ENCODE measurements at places on chromosomes 5 and 9.
A peak's percentile ranks its signal among the peaks of the same experiment; 100 is the strongest.

GRCh38 chr9:130901498-130902203, 5.0 kb upstream of the QRFP start:
- no peak for DNase-seq

GRCh38 chr5:65247594-65247993, 234.1 kb downstream of the ADAMTS6 start:
- DNase-seq: no peak

- no peak for DNase-seq
Measured at GRCh38 chr9:26677965-26678706, 214.5 kb downstream of the CAAP1 start.

GRCh38 chr9:116101516-116101915, 52.1 kb upstream of the PAPPA start:
- DNase-seq: no peak

DNA sequence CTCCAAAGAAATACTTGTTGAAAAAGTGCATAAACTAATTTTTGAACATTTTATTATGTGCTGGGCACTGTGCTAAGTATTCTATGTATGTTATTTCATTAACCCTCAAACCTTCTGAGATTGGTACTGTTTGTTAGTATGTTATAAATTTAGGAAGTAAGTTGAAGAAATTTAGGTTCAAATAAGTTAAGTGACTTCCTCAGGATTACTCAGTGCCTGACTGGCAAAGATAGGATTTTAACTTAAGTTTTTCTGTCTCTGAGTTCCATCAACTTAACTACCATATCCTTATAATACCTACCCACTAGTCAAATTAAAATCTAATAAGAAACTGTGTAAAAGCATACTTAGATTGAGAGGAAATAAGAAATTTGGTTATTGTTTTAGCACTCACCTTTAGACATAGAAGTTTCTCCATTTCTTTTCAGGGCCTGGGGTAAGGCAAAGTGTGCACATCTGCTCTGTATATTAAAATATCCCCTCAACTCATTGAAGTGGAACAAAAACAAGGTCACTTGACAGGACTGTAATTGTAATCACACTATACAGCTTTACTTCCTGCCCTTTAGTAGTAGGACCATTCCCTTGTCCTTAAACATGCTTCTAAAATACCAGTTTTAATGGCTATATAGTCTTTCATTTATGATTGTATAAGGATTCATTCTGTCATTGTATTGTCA, 15.2 kb downstream of the TGFBR1 start:
- no peak for DNase-seq

DNA sequence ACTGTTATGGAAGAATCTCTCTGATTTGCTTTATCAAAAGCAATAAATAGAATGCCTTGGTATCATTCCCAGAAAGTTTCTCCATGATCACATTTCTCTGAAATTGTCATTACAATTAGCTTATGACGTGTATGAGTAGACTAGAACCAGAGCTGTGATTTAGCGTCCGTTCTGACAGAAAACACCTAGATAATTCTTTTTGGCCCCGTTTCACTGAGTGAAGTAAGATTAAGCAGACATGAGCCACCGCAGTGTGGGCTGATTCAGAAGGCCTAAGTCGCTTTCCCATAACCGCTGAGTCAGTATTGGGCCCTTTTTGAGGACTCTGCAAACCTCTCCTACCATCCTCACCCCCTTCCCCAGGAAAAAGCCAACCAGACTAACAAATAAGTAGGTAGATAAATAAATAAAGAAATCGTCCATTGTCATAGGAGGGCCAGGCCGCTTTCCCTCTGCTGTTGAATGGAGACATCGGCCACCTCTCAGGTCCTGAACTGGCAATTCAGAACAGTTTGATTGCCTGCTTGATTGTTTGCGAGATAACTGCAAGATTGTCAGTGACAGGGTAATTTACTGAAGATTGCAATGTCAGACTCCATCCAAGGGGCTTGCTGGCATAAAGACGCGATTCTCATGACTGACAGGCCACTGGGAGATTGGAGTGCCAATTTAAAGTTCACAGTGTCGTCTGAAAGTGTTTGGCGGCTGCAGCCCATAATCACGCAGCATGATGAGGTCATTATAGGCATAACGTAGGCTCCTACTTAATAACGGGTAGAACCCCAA, 105.0 kb upstream of the WWC1 start:
- DNase-seq: peak; percentile 64

GRCh38 chr5:178357121-178357521, 124.5 kb upstream of the PHYKPL start:
- no peak for DNase-seq

DNA sequence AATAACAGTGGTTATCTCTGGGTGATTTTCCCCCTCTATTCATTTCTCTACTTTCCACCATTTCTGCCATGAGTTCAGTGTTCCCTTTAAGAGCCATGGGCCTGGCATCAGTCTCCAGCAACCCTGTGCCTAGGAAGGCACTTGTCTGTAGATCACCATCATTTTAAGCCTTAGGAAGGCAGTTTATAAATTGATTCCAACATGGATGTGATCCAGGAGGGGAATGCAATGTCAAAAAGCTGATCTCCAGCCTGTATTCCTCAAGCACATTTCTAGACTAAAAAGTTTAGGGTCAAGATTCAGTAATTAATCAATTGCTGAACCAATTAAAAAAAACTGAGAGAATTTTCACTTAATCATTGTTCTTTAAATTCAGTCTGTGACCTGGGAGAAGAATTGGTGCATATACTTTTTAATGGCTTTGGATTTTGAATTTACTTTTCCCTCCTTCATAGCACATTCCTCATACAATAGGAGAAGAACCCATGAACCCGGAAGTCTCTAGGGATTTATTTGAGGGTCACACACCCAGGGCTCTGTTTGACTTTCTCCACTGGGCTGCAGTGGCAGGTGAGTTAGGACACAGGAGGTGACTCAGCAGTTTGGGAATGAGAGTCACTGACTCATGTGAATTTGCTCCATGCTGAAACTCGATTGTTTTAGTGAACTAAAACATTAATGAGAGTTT, 6.1 kb upstream of the ERMP1 start:
- no peak for DNase-seq

DNA sequence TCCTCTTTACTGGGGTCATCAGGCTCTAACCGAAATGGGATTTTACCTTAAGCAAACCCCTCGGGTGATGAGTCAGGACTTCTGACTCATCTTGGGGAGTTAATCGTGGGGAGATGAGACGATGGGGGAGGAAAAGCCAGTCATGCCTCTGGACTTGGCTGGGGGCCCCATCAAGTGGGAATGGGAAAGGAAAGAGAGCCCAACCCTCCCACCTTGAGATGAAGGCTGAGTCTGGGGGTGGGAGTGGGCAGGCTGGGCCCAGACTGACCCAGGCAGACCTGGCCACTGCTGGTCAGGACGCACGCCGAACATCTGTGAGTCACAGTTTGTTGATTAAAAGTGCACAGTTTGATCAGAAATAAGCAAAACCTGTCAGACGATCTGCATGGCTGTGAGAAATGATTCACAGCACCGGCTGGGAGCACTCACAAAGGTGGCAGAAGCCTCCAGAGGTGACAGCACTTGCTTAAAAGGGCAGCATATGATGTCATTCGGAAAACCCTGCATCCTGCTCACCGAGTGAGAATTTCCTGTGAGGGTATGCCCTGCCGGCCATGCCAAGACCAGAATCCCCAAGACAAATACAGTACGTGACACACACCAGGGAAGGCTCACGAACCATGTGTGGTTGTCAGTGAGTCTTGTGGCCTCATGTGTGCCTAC, 50.0 kb upstream of the SLC25A51 start:
- no peak for DNase-seq

DNA sequence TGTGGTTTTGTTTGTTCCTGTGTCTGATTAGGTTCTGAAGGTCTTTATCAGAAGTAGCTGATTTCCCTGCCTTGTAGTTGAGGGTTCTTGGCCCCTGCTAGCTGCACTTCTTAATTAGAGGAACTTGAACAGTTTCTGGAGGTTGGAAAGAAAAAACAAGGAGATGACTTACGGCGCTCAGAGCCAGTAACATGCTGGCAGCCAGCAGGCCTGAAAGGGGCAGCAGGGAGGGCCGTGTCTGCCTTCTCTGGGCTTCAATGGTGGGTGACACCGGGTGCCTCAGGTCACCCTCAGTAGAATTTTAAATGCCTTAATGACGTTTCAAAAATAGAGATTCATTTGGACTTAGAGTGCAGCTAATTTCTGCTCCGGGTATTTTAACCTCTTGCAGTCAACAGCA, 15.8 kb downstream of the UBE2QL1 start:
- no peak for DNase-seq

- DNase-seq: no peak
Measured at GRCh38 chr5:112023766-112024165, 266.8 kb upstream of the NREP start.

DNA sequence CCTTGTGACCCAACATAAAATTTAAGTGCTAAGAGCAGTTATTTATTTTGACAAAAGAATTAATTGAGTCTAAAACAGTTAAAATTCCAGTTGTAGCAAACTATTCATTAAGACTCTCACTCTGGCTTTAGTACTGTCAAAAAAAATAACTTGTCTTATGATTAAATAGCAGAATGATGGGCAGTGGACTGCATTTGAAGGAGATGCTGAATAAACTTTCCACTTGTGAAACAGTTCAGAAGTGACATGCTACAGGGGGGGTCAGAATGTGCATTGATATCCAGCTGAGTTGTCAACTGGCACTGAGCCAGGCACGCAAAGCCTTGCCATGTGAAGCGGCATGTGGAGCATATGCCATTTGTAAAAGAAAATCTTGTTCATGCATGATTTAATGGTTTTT, 76.0 kb downstream of the FCHO2 start:
- DNase-seq: no peak

GRCh38 chr9:127763918-127764384, 14.5 kb downstream of the SH2D3C start:
- no peak for DNase-seq

GRCh38 chr9:127085186-127085585, 37.2 kb downstream of the ANGPTL2 start:
- DNase-seq: no peak

DNA sequence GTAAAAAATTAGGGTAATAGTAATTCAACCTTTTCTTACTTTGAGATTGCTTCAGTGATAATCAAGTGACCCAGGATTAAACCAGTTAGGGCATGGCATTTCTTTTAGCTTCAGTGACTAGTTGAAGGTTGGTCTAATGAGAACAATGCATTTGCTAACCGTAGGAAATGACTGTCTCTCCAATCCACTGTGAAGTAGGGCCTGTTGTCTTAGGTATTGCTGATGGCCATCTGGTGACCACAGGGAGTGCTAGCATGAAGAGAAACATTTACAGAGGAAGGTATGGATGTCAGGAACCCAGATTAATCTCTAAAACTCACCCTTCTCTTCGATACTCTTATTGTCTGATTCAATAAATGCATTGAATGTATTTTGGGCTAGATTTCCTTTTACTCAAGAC, 535.9 kb upstream of the SEMA6A start:
- no peak for DNase-seq

GRCh38 chr9:80632041-80632440, 1057.3 kb downstream of the TLE1 start:
- no peak for DNase-seq

DNA sequence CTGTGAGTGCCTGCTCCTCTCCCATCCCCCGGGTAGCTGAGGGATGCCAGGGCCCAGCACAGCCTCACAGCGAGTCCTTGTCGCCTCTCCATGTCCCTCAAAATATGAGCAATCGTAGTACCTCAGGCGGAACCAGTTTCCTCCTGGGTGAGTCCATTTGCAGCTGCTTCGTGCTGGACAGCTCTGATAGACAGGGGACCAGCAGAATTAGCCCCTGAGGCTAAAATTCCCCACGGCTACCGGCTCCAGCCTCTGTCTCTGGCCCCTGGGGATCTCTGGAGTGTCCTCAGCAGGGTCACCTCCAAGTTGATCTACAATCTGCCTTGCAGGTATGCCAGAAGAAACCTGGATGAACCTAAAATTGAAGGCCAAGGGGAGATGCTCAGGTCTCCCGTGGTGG, 115.8 kb upstream of the FBXL7 start:
- no peak for DNase-seq

DNA sequence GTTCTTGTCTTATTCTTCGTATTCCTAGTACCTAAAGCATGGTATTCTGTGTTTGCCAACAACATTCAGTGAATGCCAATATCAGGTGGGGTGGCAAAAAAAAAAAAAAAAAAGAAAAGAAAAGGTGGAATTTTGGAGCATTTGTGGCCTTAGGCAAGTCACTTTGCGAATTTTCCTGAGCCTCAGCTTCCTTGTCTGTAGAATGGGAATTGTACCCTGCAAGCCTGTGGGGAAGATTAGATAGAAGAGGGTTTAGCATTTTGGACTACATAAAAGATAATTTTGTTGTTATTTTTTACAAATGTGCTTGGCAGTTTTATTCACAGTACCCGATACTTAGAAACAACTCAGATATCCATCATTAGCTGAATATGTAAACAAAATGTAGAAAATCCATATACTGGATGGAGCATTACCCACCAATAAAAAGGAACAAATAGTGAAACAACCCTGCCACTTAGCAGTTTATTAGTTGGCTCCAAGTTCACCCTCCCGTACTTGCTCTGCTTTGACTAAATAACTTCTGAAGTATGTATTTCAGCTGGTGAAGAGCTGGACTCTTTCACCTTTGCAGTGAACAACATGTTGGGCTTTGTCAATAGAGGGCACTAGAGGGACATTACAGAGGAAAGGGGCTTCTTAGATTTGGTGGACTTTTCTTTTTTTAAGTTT, 13.6 kb downstream of the UBE2D2 start:
- DNase-seq: peak; percentile 23
